LHCN-M2 (cell line): ENCODE measurements at places on chromosomes 4 and X.

DNA sequence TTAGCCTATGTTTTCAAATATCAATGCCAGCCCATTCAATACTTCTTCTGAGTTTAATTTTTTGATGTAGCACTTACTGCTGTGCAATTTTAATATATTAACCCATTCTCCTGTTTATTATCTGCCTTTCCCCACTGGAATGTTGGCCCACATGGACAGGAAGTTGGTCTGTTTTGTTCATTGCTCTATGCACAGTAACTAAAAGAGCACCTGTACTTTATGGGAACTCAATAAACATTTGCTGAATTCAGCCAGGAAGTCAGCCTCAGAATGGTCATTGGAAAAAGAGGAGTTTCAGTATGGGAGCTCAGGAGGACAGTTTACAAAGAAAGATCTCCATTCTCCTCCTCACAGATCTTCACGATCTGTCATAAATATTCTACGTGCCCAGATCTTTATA lies 510.5 kb upstream of the AGA start:
- no peak for DNase-seq

- DNase-seq, result no peak
Observed at GRCh38 chr4:67459164-67459563, 86.1 kb downstream of the CENPC start.

- no peak for DNase-seq
Observed at GRCh38 chr4:58732973-58733372, 1622.8 kb upstream of the IGFBP7 start.

DNA sequence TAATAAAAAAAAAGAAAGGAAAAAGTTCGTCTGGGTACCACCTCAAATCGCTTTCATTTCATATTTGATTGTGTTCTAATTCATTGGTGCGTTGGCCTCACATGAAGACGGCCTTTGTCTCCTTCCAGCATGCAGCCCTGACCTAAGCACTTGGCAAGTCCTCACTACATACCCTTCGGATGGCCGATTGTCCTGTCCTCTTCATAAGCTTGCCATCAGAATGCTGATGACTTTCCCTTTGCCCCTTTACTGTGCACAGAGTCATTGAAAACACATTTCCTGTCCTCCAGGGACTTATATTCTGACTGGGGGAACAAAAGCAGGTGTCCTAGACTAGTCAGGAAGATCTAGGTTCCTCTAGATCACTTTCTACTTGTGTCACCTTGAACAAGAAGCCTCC lies 43.0 kb downstream of the RTL5 start:
- no peak for DNase-seq

- DNase-seq, result no peak
Observed at GRCh38 chrX:31228909-31229308, 157.1 kb upstream of the FTHL17 start.

- no peak for DNase-seq
Observed at GRCh38 chr4:45621971-45622370, 501.9 kb downstream of the GABRG1 start.

DNA sequence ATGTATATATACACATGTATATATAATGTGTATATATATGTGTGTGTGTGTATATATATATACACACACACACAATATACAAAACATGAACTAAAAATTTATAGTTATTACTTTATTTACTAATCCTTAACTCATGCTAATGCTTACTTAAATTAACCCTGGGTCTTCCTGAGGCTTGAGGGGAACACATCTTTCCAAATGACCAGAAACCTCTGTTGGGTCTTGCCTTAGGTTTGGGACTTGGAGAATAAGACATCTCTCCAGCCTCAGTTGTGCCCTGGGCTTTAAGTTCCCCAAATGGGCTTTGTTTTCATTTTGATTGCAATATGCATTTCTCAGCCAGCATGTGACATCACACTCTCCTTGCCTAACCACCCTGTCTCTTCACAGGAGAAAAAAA lies 7.7 kb downstream of the GEMIN8 start:
- no peak for DNase-seq

DNA sequence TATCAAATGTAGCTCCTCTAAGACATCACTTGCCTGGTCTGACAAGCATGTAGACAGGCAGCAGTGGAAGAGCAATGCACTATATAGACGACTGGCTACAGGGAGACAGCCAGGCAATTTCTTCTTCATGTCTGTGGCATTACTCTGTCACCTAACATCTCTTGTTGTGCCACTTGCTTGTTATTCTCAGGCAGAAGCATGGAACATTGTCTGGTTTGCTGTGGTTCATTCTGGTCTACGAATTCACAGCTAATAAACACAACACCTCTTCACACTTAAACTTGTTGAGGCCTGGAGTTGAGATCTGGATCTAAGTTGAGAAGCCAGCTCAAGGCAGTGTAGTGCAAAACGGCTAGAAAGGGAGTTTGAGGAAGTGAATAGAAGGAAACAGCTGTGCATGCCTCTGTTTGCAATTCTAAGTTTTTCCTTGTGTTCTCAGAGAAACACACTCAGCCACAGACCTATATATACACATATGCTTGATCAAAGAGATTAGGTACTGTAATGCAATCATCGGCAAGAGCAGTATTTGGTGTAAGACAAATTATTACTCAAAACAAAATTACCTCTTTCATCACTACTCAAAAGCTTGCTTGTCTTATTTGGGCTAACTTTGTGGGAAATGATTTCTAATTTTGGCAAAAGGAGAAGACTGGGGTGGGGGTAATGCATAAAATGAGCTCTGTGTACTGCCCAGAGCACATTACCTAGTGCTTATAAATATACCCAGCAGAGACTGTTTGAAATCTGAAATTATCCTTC lies 243.8 kb downstream of the PPP3CA start:
- DNase-seq, result no peak

- no peak for DNase-seq
Observed at GRCh38 chr4:65023883-65024670, 614.8 kb upstream of the TECRL start.

DNA sequence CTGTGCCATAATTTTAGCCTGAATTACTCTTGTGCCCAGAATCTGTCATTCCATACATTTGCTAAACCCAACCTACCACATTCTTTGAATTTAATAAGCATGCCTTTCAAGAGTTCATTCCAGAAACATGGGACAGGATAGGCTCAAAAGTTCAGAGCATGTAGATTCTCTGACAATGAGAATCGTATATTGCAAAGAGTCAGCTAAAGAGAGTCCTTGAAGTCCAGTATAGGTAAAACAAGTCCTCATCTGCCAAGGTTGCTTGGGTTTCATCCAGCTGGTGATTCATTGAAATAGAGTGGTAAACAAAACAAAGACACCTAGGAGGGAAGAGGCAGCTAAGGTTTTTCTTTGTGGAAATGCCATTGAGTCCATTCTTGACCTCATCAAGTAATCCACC lies 249.3 kb upstream of the DIPK2B start:
- DNase-seq, result no peak

DNA sequence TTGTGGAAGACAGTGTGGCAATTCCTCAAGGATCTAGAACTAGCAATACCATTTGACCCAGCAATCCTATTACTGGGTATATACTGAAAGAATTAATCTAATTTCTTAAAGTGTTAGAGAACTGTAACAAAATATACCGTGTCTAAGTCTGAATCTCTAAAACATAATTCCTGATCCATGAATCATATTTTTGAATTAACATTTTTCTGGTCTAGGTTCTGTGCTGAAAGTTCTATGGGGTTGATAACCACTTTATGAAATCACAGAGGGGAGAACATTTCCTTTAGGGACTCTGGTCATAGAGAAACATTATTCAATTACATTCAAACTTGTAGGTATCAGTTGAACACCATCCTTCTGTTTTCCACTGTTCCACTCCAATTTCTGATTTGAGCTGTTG lies 91.9 kb upstream of the ETNPPL start:
- peak; percentile 68 for DNase-seq

GRCh38 chr4:35216636-35217035 lies 1027.7 kb downstream of the ARAP2 start:
- DNase-seq, result no peak

- DNase-seq, result no peak
Observed at GRCh38 chr4:4762909-4763821, 96.3 kb upstream of the MSX1 start.

DNA sequence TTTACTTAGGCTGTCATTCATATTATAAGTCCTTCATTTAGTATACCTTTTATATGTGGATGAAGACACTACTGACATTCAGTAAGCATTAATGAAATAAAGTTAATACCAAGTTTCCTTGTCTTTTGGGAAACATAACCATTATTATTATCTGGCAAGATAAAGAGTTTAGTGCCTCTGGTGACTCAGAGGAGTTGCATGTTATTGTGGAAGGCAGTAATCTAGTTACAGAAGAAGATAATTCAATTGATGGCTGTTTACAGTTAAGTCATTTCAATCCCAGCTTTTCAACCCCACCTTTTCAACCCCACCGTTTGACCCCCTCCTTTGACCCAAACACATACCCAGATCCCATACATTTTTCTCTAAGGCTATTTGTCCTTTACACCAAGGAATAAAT lies 143.8 kb downstream of the FANCB start:
- DNase-seq, result no peak

DNA sequence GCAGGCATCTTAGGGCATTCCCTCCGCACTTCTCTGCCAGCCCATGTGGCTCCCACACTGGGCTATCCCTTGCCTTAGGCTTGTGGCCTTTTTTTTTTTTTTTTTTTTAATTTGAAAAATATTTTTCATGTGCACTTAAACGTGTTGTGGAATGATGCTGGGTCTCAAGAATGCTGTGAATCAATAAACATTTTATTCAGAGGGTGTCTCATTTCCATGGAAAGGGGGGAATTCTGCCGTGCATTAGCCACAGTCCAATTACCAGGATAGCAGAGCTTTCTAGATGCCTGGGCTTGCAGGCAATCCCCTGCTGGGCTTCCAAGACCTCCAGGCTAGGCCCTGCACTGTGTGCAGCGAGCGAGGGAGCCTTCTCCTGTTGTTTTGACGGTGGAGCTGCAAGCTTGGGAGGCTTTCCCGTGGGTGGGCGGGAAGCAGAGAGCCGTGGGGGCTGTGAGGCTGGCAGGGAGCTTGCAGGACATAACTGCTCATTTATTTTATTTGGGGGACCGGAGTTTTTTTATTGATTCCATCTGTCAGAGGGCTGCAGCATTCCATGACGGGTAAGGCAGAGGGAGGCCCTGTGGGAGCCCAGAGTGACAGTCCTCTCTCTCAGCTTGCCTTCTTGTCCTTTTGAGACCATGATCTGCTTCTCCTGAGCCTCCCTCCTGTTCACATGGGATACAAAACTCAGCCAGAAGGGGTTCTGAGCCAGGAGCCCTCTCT lies 2.6 kb upstream of the CPZ start:
- DNase-seq, result no peak

- DNase-seq, result peak; percentile 17
Observed at GRCh38 chr4:107647591-107647990, 72.4 kb downstream of the PAPSS1 start.

DNA sequence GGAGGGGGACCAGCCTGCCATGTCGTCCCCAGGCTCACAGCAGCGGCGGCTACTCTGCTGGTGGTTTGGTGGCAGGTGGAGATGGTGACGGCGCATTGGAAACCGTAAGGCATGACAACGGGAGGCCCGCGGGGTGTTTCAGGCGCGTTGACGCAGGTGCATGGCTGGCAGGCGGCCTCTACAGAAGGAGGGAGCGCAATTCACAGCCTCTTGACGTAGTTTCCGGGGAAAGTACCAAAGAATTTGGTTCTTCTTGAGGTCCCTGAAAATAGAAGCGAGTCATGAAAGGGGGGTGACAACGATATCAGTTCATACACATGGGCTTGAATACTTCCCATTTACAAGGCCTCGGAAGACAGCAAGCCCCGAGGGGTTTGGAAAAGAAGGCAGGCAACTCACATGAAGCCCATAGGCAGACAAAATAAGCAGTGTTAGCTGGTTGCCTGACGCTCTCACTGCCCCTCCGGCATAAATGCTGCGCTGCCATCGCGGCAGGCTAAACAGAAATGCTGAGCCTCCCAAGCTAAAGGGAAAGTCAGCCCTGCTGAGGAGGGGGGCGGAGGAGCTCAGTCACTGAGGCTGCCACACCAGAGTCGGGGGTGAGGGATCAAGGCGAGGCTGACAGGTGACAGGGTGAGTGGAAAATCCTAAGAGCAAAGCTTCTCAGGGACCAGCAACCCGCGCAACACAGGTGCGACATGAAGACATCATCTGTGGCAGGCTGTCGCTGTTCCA lies 52.3 kb upstream of the PDLIM3 start:
- DNase-seq, result no peak

GRCh38 chr4:55801498-55801897 lies 18.1 kb upstream of the EXOC1L start:
- DNase-seq, result no peak

DNA sequence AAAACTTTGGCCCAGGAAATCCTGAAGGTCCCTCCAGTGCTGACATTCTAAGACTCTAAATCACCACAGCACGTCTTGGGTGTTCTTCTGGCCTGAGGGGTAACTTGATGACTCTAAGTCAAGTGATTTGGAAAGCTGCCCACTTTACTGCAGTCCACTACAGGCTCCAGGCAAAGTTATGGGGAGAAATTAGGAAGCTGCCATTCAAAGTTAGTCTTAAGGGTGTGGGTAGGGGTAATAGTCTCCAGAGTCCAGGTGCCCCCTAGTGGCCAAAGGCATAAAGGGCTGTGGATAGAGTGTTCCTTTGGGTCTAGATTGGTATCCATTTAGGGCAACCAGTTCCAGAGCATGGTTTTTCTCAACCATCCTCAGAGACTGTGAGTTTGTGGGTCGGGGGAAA lies 38.7 kb upstream of the SLC16A2 start:
- peak; percentile 65 for DNase-seq

DNA sequence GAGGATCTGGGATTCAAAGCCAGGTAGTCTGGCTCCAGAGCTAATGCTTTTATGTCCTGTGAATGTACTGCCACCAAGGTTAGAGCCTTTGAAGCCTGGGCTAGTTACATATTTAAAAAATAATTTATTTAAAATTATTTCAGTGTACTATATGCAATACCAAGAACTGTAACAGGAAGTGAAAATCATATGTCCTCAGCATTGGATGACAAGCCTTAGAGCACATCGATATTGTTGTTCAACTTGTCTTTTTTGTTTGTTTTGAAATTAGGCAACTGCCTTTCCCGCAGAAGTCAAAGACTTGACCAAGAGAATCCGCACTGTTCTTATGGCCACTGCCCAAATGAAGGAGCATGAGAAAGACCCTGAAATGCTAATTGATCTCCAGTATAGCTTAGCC lies 73.1 kb upstream of the IL13RA1 start:
- no peak for DNase-seq

GRCh38 chr4:21195682-21196081 lies 495.4 kb downstream of the PACRGL start:
- DNase-seq, result no peak

DNA sequence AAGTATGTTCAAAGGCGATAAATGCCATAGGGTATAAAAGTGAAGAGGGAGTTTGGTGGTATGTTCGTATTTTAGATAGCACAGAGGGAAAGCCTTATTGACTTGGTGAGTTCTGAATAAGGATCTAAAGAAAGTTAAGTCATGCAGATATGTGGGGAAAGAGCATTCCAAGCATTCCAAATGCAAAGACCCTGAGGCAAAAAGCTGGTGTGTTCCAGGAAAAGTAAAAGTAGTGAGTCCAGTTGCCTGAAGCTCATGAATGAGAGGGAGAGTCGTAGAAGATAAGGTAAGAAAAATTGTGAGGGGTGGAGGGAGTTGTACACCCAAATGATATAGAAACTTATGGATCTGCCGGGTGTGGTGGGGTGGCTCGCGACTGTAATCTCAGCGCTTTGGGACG lies 426.7 kb downstream of the RPA4 start:
- no peak for DNase-seq
